Central memory CD4-positive, alpha-beta T cell (primary cell): ENCODE measurements at places on chromosomes 5 and 9.

GRCh38 chr5:157926977-157927376, 68.0 kb upstream of the CLINT1 start:
- DNase-seq = no peak

GRCh38 chr5:72387985-72388384, 67.8 kb downstream of the PTCD2 start:
- no peak for DNase-seq

DNA sequence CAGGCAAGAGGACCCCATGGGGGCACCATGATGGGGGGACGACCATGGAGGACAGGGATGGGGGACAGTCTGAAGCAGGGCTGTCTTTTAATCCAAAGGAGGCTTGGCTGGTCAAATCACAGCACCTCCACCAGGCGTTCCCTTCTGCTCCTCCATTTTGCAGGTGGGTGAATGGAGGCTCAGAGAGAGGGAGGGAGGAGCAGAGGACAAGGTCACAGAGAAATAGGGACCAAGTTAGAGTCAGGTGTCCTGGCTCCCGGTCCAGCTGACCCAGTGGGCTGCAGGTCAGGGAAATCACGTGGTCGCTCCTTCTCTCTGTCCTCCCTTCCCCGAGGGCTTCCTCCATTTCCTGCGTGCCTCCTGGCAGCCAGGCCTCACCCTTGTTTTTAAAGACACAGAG, 156.4 kb upstream of the SMIM23 start:
- no peak for DNase-seq

GRCh38 chr5:56988490-56988889, 36.6 kb upstream of the MIER3 start:
- DNase-seq = no peak

DNA sequence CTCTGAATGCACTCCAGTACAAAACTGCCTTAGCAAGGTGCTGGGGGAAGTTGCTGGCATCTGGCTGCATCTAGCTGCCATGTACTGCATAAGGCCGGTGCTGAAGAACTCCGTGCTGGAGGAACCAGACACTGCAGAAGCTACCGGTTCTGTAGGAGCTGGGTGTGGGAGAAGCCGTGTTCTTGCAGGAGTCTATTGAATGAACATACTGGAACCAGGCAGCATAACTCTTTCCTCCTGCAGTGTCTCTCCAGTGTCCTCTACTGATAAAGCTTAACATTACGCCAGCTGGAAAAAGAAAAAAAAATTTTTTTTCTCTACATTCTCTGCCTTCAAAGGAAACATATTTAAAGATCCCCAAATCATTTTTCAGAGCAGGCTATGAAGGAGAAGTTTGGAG, 38.5 kb downstream of the VPS13A start:
- DNase-seq = no peak

GRCh38 chr9:82720515-82720914, 342.4 kb downstream of the RASEF start:
- DNase-seq = no peak

DNA sequence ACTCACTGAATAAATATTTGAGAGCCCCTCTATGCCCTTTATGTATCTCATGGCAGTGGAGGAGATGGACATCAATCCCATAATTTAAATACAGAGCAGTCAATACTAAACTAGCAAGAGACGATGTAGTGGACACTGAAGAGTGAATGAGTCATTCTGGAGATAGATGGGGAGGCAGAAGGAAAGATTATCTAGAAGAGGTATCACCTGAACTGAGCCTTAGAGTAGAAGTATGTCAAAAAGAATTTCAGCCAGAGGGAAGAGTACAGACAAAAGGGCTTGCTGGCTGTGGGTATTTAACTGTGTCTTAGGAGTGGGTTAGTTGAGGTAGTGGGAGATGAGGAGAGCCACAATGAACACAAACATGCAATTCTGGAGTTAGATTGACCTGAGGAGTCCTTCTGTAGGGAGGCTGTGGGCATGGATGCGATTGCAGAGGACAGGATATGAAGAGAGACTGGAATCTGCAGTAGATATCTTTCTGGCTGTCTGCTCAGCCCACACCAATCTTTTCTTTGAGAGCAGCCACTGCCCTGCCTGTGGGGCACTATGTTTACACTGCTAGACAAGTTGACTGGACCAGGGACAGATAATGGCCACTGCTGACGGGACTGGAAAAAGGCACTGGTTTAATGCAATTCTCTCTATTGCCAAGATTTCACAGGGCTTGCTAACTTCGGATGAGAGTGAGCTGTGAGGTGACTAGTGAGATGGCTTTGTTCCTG, 63.9 kb upstream of the NR5A1 start:
- no peak for DNase-seq

DNA sequence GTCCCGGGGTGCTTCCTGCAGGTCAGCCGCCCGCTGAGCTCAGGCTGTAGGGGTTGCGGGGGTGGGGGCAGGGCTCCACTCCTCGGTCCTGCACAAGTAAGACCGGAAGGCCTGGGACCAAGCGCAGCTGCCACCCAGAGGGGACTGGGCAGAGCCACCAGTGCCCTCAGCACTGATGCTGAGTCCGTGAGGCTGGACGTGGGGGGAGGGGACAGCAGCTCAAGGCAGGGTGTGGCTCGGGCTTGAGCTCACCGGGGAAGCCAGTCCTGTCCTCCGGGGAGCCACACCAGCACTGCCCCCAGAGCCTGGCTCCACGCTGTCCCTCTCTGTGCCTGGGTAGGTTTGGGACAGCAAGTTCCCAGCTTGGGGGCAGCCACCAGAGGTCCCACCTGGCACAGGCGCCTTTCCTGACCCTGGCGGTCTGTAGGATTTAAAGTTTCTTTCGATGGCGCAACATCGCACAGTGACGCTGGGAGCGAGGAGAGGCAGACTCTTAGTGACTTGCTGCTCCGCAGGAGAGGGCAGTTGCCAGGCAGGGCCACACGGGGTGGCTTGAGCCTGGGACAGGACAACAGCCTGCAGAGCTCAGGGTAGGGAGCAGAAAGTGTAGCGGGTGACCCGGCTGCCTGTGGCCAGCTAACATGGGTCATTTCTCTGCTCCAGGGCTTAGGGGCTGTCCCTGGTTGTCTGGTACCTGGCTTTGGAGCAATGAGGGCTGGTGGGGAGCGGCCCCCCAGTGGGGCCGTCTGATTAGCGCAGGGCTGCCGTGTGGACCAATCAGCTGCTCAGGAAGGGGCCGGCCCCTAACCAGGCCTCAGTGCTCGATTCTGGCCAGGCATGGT, 5.7 kb downstream of the LCN1 start:
- no peak for DNase-seq

DNA sequence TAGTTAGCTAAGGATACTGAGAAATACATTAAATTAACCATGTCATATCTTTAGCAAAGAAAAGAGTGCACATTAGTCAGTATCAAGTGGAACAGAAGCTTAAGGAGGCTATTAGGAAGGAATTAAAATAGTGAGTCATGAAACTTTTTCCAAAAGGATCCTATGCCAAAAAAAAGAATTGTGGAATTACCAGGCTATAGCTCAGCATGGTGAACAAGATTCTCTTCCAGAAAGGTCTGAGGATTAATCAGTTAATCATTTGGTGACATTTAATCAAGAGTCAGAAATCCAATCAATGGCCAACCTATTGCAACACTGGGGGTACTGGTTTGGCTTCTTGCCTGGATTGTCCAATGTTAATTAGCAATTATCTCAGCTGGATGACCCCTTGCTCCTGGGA, 244.5 kb upstream of the NMUR2 start:
- DNase-seq = no peak

GRCh38 chr5:88883836-88884607, 1.0 kb upstream of the MEF2C start:
- DNase-seq = no peak

GRCh38 chr9:34563262-34563661, 26.3 kb downstream of the CNTFR start:
- DNase-seq = no peak

DNA sequence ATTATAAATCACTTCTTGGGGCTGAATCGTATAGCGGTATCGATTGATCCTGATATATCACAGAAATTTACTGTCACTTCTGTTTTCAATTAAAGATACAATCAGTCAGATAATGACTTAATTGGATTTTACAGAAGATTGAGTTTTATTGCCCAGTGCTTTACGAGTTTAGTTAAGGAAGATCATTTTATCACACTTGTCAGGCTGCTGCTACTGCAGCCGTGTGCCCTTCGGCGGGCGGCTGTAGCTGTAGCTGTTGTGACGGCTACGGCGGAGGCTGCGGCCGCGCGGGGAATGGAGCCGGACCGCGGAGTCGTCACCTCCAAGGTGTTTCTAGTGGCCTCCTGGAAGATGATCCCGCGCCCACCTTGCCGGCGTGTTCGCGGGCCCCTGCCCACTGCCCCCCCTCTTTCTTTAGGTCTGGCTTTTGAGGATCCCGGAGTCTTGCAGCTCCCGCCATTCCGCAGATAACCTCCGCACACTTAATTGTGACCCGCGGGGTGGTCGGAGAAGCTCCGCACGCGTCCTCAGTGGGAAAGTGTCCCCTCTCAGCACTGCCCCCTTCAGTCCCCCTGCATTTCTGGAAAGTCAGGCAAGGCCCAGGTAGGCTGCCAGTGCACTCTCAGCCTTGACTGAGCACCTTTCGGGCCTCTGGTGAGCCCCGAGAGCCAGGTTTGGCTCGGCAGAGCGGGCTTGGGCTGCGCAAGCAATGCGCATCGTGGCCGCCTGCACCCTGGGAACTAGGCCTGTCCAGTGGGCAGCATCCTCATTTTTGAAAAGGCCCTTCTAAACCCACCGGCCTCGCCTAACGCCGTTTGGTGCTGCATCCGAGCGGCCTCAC, 6.9 kb upstream of the DMRT3 start:
- no peak for DNase-seq

- no peak for DNase-seq
These were observed 197.5 kb downstream of the MAPKAP1 start for GRCh38 chr9:125509476-125509875.

GRCh38 chr9:68704814-68705530, at the start of gene PIP5K1B:
PIP5K1B (plus strand) TSS chr9:68705240; CDS start chr9:68822615, 117,375 bp downstream.
- no peak for DNase-seq

GRCh38 chr5:41127967-41128690, 57.0 kb upstream of the MROH2B start:
- no peak for DNase-seq

GRCh38 chr9:82829818-82830217, 233.1 kb downstream of the RASEF start:
- no peak for DNase-seq

DNA sequence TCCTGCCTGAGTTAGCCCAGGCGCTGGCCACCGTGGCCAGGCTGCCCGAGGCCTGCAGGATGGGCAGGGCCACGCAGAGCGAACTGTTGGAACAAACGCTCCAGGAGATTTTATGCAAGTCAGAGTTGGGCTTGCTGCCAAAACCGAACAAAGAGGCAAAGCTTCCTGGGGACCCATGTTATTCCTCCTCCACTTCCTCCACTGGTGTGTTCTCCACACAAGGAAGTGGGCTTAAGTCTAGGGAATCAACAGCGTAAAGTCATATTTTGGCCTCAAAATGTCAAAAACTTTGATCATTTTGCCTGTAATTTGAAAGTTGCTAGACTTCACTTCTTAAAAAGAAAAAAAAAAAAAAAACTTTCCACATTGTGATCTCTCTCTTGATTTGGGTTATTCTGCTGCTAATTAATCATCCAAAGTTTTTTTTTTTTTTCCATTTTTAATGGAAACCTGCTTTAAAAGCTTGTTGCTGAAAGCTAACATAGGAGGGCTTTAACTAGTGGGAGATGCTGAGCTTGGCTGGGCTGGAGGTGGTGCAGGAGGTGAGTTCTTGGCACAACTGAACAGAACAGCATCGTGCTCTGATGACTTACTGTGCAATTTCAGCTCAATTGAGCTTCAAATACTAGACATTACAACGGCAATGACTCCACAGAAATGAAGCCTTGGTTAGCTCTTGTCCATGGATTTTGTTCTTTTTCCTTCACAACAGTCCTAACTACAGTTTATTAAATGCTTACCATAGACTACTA, 73.0 kb downstream of the PTPDC1 start:
- no peak for DNase-seq

GRCh38 chr9:34518896-34519295, 3.9 kb downstream of the ENHO start:
- DNase-seq = no peak

DNA sequence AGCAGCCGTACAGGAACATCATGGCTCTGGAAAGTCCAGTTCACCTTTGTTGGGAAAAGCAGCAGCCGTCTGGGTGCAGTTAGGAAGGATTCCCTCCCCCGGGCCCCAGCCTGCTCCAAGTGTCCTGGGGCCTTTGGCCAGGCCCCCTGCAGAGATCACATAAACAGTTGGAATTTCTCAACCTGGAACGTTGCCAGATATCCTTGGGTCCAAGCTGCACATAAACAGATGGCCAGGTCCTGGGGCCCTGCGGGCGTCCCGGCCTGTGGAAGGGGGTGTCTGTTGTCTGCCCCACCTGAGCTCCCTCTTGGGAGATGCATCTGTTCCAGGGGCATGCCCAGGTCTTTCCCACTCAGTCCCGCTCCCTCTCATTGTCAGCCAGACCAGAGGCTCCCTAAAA, 92.7 kb downstream of the COL5A1 start:
- DNase-seq = no peak

GRCh38 chr5:43034591-43034968, 5.5 kb downstream of the ANXA2R start:
- DNase-seq = no peak

DNA sequence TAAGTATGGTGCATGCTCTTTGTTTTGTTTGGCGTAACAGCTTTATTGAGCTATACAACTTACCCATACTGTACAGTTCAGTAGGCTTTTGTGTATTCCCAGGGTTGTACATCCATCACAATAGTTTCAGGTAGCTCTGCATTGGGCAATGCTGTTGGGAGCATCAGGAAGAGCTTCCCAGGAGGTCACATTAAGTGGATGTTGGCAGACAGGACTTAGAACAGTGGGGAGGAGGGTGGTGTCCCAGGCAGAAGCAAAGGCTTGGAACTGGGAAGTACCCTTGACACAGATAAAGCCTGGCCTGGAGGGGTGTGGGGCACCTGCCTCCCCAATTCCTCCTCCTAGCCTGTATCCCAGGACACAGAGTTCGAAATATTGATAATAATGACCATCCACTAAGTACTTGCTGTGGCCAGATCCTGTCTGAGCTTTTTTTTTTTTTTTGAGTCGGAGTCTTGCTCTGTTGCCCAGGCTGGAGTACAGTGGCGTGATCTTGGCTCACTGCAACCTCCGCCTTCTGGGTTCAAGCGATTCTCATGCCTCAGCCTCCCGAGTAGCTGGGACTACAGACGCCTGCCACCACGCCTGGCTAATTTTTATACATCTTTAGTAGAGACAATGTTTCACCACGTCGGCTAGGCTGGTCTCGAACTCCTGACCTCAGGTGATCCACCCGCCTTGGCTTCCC, 1.3 kb downstream of the BBLN start:
- DNase-seq = no peak

- no peak for DNase-seq
These were observed 55.3 kb downstream of the RANBP17 start for GRCh38 chr5:170917113-170917512.

- DNase-seq = no peak
These were observed 174.1 kb downstream of the KDM4C start for GRCh38 chr9:6931913-6932312.

- DNase-seq = no peak
These were observed 101.1 kb downstream of the FGF18 start for GRCh38 chr5:171520300-171521174.
